ENCODE measurements at places on chromosomes 5 and 9.

DNA sequence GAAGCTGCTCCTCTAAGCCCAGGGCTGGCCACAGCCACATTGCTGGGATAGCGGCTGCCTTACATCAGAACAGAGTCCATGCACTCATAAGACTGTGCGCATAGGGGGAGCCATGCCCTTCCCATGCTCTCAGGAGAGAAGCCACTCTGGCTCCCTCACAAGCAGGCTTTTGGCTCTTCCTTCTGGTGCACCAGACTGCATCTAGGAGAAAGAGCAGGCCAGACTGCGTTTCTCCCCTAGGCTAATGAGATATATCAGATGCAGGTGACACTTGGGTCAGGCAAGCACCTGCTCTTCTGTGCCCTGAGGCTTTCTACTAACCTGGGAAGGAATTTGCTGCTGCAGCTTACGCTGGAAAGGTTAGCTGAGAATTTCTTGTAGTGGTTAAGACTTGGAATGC lies 43.2 kb upstream of the BRINP1 start:
- DNase-seq = no peak

DNA sequence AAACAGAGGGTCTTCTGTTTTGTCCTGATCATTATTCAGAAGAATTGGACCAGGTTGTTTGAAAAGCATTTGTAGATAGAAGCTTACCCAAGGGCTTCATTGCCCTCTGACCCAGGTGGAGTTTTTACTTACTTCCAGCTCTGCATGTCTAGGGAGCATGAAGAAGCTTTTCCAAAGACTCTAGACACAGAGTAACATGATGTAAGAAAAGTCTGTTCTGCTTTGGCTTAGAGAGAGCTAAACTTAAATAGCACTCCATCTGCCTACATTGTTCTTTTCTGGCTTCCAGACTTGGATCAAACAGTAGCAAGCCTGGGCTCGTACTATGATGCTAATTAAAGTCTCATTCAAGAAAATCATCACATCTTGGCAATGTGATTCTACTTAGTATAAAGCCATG lies 112.1 kb downstream of the SNCAIP start:
- DNase-seq = no peak

DNA sequence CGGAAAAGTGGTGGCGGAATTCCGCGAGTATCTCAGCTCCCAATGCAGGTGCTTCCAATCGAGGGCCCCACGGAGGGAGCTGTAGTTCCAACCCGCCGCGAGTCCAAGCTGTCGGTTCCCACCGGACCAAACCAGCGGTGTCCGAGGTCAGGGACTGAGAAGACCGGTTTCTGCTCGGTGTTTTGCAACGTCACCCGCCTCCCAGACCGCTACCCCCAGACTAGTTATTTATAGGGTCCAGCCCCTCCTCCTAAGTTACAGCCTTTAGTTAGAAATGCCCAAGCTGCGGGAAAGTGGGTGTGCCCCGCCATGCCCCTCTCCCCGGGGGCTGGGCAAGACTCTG lies 677 bp upstream of the MYORG start:
- DNase-seq = no peak

DNA sequence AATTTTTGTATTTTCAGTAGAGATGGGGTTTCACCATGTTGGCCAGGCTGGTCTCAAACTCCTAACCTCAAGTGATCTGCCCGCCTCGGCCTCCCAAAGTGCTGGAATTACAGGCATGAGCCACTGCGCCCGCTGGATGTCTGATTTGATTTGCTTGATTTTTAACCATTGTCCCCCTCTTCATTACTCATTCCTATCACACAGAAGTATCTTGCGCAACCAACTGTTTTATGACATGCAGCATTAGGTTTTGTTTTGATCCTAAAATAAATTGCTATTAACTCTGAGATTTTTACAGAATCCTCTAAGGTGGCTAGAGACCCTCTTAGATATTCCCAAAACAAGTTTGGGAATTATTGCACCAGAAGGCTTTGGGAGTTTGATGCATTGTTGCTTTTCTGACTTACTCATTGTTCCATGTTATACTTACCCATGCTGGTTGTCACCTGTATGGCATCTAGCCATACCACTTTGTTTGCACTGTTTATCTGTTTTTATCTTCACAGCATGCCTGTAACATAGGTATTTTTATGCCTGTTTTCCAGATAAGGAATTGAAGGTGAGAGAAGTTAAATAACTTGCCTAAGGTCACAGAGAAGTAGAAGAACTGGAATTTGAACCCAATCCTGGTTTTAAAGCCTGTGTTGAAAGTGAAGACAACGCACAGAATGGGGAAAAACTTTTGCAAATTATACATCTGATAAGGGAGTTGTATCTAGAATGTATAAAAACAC lies 35.9 kb upstream of the PWWP2A start:
- DNase-seq = no peak

DNA sequence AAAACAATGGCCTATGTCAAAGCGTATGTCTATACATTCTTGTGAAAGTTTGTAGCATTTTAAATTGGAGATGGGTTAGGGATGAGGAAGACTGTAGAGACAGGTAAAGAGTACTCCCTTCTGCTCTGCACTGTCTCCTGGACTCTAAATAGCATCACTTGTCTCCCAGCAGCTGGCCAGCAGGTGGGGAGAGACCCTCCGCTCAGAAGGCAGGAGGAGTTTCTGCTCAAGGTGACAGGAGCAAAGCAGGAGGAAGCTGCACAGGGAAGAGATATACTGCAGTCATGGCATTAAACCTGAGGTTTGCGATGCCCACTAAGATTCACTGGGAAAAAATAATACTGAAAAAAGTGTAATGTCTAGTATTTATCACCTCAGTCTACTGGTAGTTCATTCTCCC lies 10.7 kb upstream of the ASTN2 start:
- DNase-seq = no peak

GRCh38 chr5:174734571-174735497 lies 10.5 kb downstream of the MSX2 start:
- no peak for DNase-seq

- no peak for DNase-seq
Observed at GRCh38 chr9:132840980-132841379, 37.1 kb downstream of the AK8 start.

DNA sequence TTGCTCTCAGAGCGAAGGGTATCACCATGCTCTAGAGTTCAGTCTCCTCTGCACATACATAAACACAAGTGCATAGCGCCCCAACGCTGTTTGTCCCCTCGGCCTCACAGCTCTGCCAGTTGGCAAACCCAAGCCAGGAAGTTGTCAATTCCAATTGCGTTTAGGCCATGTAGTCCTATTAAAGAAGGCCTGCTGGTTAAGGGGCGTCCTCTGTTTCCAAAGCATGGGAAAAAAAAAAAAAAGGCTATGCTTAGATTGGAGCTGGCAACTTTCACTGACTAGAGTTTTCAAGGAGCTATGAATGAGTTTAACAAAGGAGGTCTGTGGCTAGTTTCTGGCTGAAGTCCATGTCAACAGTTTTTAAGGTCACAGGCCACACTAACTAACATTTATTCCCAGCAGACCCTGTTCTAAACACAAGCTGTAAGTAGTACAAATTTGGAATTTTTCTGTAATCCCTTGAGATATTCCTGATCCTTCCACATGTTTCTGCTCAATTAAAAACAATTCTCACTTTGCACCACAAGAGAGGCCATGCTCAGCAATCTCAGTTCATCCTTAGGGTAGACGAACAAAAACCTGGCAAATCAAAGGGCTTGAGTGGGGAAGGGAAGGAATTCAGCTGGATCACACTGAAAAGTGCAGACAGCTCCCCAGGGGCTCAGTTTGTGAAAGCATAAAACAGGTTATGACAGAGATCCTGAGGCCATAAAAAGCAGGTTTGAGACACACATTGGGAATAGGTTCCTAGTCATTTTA lies 187.7 kb downstream of the DENND1A start:
- DNase-seq = no peak

DNA sequence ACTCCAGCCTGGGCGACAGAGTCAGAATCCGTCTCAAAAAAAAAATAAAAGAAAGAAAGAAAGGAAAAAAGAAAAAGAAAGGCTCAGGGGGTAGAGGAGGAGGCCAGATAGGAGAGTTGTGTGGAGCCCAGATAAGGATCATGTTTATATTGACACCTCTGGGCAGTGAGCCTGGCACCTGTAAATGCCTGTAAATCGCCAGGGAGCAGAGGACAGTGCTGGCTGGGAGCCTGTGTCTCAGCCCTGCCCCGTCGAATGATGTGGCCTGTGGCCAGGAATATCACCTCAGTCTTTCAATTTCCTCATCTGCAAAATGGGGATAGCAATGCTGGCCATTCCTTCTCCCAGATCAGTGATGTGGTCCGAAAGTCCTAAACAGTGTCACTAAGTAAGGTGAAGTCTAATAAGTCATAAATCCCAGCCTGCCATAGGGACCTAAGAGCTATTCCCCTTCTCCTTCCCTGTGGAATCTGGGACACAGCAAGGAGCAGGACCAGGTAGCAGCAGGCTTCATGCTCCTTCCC lies 10.3 kb upstream of the ABO start:
- DNase-seq = no peak
